AG04450 (cell line): ENCODE measurements at places on chromosomes 3 and 15.

DNA sequence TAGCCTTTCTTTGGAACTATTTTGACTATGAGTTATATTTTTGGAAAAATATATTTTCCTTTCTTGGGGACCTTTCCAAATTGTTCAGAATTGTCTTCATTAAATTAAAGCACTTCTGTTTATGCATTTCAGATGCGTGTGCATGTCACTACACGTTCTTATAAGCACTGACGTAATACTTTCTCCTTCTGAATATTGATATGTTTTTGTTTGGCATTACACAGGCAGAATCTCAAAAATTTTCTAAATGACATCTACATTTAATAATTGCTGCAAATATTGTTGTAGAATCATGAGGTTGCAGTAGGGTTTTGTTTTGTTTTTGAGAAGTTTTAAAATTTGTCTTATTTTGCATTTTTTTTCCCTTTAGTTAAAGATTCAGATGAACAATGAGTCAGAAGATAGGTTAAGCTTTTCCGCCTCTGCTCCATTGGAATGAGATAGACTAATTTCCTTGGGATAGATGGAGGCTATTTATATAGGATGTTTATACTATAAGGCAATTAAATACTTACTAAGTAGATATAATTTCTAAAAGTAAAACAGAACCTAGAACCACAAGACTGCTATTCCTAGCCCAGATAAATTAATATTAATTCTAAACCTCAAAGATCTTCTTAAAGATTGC, 110.8 kb downstream of the MBNL1 start:
- DNase-seq, result no peak

- no peak for DNase-seq
Measured at GRCh38 chr3:158762701-158763100, 30.4 kb upstream of the RARRES1 start.

DNA sequence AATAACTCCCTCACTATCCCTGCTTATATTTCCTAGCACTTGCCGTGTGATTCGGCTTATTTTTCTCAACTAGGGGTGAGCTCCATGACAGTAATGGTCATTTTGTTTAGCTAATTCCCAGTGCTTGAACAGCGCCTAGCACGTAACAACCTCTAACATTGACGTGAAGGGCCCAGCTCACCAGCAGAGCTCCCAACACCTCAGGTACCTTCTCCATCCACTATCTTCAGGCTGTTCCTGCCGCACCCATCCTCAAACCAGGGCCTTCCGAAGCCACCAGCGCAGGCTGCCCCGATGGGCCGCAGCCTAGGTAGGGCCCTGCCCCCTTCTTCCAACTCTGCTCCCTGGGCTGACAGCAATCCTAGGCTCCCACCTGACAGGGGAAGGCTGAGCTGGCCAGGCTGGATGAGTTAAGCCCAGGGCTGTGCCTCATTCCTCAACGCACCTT, 751 bp upstream of the RPS17 start:
- no peak for DNase-seq

DNA sequence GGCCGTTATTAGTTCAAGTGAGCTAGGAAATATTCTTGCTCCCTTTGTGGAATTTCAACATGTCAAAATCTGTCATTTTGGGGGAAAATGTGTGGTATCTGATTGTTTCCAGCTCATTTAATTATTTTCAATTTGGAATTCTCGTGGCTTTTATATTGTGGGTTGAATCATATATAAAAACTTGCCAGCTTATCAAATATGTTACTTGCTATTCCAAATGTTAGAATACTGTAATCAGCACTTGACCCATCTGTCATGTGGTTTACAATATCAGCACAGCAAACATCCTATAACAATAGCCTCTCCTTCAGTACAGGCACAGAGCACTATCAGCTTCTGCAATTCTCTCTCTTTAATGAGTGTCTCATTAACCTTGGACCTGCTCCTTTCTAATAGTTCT, 130.2 kb upstream of the FEZF2 start:
- no peak for DNase-seq

- no peak for DNase-seq
Measured at GRCh38 chr3:150006794-150007193, 36.1 kb upstream of the PFN2 start.

DNA sequence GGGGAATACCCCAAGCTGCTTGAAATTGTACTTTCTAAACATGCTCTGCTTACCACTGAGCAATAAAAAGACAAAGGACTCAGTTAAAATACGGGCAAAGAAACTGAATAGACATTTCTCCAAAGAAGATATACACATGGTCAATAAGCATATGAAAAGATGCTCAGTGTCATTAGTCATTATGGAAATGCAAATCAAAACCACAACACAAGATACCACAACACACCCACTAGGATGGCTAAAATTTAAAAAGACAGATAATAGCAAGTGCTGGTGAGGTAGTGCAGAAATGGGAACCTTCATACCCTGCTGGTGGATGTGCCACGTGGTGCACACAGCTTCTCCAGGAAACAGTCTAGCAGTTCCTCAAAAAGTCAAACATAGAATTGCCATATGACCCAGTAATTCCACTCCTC, 21.3 kb downstream of the LRIG1 start:
- DNase-seq, result no peak

GRCh38 chr3:49199239-49199899, 28.0 kb downstream of the KLHDC8B start:
- peak; percentile 30 for DNase-seq

DNA sequence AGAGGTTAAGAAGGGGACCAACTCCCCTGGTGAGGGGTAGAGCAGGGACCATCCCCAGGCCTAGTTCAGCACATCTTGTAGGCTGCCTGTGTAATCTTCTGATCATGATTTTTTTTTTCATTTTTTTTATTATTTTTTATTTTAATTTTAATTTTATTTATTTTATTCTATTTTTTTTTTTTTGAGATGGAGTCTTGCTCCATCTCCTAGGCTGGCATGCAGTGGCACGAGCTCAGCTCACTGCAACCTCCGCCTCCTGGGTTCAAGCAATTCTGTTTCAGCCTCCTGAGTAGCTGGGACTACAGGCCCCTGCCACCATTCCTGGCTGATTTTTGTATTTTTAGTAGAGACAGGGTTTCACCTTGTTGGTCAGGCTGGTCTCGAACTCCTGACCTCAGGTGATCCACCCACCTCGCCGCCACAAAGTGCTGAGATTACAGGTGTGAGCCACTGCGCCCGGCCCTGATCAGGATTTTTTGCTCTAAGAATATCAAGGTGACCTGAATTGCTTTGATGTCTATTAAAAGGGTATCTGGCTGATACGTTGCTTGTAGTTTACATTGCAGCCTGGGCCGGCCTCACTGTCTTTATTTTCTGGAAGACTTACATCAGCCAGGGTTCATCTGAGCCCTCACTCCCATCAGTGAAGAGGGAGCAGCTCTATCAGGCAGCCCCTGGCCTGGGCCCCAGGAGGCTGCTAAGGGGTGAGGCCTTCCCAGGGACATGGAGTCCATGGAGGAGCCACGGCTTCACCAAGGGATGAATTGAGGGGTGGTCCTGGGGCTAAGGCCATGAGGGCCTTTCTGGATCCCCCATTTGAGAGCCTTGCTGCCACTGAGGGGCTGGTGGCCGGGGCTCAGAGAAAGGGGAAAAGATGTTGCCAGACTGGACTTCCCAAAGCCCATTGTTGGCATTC, 10.7 kb downstream of the SYNM start:
- DNase-seq, result no peak

- DNase-seq, result no peak
Measured at GRCh38 chr3:9179826-9180763, 69.4 kb downstream of the SRGAP3 start.

DNA sequence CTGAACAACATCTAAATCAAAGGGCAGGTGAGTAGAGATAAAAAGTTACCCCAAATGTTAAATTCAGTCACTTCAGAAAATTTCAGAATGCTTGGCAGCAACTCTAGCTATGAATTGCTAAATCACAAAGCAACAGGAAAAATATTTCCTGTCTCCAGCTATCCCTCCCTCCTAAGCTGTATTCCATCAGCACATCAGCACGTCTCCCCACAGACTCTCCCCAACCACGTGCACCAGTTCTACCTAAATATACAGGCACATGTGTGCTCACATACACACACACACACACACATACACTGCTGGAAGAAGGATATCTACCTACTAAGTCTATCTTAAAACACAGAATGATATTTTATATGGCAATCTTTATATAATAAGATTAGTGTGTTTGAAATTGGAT, 177.1 kb upstream of the ARHGEF26 start:
- DNase-seq, result no peak

GRCh38 chr3:148930752-148931151, 60.6 kb upstream of the GYG1 start:
- DNase-seq, result peak; percentile 13

DNA sequence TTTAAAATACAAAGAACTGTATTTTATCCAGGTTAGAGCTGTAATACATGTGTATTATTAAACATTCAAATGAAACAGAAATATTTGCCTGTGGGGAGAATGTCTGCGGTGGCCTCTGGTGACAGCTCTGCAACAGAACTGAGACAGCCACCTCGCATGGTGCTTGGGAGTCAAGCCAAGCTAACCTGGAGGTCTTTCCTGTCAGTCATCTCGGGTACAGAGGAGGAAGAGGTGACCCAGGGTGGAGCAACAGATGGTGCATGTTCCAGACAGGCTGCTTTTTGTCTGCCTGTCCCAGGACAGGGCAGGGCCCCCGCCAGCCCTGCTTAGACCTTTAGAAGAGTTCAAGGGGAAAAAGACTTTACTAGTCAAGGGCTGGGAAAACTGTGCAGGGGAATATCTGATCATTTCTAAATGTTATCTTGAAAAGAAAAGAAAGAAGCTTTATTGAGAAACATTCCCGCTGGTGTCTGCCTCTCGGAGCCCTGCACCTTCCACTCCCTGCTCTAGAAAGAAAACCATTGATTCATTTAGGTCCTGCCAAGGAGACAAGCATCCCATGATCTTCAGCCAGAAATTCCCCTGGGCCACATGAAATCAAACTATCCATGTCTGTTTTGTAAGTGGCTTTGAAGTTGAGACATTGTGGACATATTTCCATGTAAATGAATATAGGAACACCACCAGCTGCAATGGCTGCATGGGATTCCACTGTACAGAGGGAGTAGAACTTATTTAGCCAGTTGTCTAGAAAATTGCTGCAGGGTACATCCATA, 5.5 kb upstream of the NR2E3 start:
- no peak for DNase-seq

DNA sequence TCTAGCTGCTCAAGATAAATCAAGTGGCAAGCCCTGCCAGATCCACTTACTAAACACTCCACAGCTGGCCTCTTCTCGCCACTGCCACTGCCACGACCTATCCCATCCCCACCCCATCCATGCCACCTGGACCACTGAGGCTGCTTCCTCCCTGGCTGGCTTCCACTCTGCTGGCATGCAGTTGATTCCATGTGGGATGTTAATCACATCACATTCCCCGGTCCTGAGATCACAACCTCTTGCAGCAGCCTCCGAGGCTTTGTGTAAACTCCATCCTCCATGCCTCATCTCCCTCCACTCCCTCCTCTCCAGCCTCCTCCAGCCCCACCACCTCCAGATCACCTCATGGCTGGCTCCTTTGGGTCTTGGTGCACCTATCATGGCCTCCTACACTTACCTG, 7.7 kb downstream of the NCKIPSD start:
- peak; percentile 62 for DNase-seq

DNA sequence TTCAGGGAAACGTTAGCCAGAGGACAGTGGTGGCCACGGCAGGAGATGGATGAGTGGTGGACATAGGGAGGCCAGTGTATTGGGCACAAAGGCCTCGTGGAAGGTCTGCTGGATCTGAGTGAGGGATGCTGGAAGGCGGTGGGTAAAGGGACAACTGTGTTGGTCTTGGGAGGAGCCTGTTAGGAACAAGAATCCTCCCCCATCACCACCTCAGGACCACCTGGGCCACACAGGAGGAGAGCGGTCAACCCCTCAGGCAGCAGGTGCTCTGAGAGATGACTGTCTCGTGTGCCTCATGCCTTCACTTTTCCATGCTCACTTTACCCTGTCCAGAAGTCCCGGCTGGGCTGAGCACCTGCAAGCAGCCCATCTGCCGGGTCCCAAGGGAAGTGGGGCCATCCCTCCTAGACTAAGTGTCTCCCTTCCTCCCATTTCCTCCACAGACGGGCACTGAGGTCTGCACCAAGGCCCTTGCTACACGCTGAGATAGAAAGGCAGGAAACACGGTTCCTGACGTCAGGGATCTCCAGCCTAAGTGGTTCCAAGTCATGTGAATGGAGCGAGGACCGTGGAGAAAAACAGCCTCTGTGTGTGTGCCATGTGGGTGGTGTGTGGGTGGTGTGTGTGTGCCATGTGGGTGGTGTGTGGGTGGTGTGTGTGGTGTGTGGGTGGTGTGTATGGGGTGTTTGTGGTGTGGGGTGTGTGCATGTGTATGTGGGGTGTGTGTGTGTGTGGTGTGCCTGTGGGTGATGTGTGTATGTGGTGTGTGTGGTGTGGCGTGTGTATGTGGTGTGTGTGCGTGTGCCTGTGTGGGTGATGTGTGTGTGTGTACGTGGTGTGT, 47.8 kb upstream of the CTSH start:
- DNase-seq, result no peak

DNA sequence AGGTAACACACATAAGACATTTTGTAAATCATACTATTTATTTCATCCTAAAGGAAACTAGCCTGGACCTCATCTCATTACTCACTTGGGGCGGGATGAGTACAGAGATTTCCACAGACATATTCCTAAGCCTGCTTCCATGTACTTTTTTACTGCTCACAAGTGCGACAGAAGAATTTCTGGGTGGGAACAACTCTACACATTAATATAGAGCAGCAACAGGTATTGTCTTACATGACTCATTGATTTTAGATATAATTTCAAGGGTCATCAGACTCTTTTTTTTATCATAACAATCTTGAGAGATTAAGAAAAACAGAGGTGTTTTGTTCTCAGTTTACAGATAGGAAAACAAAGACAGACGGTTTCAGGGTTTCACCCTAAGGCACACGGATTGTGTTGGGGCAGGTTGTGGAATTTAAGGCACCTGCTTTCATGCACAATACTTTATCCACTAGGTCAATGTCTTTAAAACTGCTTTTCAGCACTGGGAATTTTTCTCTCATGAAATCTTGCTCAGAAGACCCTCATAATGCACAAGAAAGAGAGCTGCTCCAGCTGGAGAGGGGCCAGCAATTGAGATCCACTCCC, 186.7 kb upstream of the CDIN1 start:
- no peak for DNase-seq

DNA sequence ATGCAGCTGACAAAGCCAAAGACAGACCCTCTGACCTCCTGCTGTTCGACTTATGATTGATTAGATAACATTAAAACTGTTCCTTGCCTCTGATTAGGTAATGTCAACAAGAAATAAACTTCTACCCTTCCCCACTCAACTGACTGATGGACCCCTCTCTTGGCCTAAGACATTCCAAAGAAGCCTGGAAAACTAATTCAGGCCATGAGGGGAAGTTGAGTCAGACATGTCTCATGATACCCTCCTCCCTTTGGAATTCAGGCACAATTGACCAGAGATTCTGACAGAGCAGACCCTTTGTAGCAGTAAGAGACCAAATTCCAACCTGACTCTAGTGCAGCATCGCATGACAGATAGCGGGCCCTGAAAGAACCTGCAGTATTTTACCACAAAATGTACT, 354.5 kb downstream of the OCA2 start:
- DNase-seq, result no peak

- DNase-seq, result no peak
Measured at GRCh38 chr3:183400352-183400751, 28.1 kb downstream of the MCF2L2 start.

- no peak for DNase-seq
Measured at GRCh38 chr3:159860269-159861116, 128.1 kb upstream of the IL12A start.

- no peak for DNase-seq
Measured at GRCh38 chr3:128226795-128227395, 73.6 kb downstream of the EEFSEC start.
